Tibial artery (tissue), 4 donors: ENCODE measurements at places on chromosomes 1 and 21.

DNA sequence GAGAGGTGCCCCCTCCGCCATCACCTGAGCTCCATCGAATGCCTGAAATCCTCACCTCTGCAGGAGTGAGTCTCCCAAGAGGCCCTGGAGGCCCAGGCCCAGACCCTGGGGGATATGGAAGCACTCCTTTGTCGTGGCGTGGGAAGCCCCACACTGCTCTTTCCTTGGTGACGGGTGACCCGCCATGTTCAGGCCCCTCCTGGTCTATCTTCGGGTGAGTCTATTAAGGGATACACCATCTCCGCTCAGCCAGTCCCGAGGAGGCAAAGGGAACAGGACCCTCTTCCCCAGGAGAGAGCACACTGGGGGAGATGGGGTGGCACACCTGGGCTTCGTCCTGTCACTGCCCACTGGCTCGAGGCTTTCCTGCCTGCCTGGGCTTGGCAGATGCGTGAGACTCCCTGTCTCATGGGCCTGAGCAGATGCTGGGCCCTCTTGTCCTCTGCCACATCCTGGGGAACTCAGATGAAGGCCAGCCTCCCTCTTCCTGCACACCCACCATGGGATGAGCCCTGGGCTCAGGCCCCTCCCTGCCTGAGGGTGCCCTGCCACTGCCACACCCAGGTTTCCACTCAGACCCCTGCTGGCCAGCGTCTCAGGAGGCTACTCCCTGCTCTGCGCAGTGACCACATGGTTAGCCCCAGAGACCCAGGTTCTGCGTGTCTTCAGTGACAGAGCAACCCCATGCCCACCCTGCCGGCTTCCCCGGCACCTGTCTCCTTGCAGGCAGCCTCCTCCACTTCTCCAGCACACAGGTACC, 3.8 kb upstream of the NPHP4 start:
- no peak for DNase-seq

GRCh38 chr1:167165948-167166689, 54.6 kb upstream of the POU2F1 start:
- DNase-seq = no peak

GRCh38 chr21:36125512-36126207, 9.2 kb upstream of the CBR3 start:
- peak; percentile 56 for DNase-seq

DNA sequence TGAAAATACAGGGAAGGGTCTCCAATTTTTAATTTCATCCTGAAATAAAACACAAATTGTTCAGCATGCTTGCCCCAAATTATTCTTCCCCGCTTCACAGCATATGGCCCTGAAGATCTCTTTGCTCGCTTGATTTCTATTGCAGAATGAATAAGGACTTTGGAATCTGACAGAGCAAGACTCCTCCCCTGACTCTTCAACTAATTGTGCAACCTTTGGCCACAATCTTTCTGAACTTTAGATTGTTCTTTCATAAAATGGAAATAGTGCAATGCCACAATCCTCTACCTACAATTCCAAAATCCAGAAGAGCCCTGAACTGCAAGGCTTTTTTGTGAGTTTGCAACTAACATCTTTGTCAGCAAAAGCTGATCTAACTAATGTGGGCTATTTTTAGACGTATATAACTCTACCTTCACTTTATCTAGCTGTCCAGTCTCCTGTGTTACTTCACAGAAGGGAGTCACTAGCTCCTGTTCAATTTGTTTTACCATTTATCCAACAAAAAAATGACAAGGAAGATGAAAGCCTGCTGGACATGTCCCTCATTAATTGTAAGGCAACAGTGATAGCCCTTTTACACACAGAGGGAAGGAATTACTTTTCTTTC, 13.4 kb downstream of the RNASEL start:
- no peak for DNase-seq

GRCh38 chr1:205504311-205505075, at the start of gene CDK18:
Gene CDK18 (plus strand): TSS chr1:205504669. CDS start chr1:205523168, 18,499 bp downstream.
- peak; percentile 94 for DNase-seq

DNA sequence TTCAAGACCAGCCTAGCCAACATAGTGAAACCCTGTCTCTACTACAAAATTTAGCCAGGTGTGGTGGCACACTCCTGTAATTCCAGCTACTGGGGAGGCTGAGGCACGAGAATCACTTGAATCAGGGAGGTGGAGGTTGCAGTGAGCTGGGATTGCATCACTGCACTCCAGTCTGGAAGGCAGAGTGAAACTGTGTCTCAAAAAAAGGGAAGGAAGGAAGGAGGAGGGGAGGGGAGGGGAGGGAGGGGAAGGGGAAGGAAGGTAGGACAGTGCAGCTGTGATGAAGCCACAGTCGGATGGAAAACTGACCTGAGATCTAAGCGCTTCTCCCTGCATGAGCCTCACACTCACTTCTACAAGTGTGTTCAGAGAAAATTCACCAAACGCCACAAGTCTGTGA, 22.0 kb upstream of the FHAD1 start:
- DNase-seq = no peak

GRCh38 chr1:203129501-203130231, 2.1 kb downstream of the ADORA1 start:
- peak; percentile 72 for DNase-seq

DNA sequence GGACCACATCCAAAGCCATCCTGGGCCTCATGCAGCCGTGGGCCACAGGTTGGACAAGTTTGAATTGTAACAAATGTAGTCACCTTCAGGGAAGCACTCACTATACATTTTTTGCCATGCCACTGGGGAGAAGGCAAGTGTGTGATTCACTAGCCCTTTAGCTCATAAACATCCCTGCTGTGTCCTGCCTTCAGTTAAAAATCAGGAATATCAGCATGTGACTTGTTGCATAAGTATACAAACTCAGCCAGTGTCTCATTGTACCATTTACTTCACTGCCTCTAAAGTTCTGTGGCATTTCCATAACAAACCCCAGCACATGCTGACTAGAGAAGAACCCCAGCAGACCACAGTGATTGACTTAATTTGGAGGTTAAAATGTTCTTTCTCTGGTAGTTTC, 142.0 kb upstream of the C1orf105 start:
- no peak for DNase-seq

GRCh38 chr1:29050166-29050565, 73.5 kb downstream of the TMEM200B start:
- DNase-seq = no peak

DNA sequence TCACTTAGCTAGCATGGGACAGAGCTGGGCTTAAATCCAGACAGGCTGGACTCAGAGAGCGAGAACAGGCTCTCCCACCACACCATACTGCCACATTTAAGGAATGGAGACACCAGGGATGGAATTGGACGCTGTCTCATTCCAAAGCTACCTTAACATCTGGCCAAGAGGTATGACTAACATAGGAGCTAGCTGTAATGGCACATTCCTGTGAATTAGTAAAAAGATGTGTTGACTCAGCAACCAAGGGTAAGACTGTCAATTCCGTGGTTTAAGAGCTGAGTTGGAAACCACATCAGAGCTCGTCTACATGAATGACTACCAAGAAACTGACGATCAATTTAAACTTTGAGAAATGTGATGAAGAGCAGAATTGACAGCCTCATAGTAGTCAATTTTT, 8.3 kb upstream of the TNFRSF9 start:
- no peak for DNase-seq

GRCh38 chr1:244341455-244342450, 110.0 kb downstream of the ADSS2 start:
- DNase-seq = no peak

GRCh38 chr21:38925923-38926322, 120.2 kb downstream of the ETS2 start:
- peak; percentile 72 for DNase-seq

DNA sequence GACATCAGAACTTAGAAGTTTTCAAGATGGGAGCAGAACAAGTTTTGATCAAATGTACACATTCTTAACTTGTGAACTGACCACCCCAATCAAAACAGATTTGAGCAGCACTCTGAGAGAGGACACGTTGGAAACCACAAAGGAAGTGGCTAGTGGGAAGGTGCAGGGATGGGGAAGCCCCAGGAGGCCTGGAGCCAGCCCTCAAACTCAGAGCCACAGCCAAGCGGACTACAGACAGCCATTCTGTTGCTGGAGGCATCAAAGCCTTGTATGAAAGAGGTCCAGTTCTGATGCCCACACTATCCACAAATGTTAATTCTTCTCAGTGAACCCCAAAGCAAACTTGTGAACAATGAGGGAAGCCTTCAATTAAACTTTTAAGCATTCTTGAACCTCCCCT, 143.6 kb upstream of the RAB4A start:
- DNase-seq = no peak

GRCh38 chr1:221778535-221779142, 36.8 kb upstream of the DUSP10 start:
- DNase-seq = no peak

- DNase-seq = no peak
Observed at GRCh38 chr1:46137916-46138315, 5.5 kb upstream of the PIK3R3 start.

DNA sequence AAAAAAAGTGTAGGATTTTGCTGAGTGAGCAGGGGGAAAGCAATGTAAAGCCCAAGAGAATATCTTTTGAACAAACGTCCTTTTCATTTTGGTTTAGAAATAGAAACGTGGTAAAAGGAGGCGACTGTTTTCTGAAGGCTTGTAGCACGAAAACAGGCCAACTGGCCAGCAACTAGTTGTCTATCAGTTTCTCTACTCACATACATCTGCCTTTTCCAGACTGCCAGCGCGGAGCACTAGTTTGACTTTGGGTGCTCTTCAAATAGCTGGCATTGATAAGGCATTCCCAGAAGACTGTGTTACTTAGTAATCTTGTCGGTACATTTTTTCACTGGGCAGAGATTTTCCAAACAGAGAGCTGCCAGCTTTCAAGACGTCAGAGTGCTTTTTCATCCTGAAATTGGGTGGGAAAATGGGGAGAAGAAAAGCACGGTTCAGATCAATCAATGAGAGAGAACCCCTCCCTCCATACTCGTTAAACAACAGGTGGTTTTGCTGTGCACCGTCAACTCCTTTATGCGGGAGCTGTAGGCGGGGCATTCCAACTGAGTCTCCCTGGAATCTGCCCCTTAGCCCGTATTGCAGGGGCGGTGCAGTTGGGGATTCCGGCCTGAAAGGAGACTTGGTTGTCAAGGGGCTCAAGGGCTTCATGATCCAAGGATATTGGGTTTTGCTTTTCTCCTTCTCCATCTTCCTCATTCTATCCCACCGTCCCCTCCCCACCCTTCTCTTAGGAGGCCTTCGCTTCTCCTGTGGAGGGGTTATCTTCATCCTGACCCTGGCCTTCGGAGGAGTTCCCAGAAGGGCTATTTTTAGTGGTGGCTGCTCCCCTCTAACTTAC, 884 bp upstream of the LRRC8C start:
- peak; percentile 62 for DNase-seq

DNA sequence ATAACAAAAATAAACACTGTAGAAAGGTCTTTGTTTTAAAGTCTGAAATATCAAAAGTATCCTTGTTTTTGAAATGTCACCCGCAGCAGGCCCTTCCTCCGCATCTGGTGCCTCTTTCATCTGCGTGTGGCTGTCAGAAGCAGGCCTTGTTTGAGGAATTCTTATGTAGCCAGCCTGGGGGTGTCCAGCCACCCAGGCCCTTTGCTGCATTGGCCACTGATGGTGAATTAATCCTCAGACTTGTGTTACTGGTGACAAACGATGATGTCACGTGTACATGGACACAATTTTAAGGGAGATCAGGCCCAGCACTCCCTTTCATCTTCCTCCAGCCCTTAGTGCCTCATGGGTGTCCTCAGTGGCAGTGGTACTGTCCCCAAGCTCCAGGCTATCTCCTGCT, 208.0 kb upstream of the GALNT2 start:
- DNase-seq = no peak

DNA sequence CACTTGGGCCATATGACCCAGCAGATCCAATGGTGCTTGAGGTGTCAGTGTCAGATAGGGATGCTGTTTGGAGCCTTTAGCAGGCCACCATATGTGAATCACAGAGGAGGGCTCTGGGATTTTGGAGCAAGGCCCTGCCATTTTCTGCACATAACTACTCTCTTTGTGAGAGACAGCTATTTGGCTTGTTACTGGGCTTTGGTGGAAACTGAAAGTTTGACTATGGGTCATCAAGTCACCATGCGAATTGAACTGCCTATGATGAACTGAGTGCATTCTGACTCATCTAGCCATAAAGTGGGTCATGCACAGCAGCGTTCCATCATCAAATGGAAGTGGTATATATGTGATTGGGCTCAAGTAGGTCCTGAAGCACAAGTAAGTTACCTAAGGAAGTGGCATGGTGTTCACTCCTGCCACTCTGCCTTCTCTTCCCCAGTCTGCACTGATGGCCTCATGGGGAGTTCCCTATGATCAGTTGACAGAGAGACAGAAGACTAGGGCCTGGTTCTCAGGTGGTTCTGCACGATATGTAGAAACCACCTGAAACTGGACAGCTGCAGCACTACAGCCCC, 447.3 kb downstream of the AGBL4 start:
- DNase-seq = no peak

GRCh38 chr1:24688621-24689195, 45.6 kb downstream of the SRRM1 start:
- DNase-seq = peak; percentile 83

DNA sequence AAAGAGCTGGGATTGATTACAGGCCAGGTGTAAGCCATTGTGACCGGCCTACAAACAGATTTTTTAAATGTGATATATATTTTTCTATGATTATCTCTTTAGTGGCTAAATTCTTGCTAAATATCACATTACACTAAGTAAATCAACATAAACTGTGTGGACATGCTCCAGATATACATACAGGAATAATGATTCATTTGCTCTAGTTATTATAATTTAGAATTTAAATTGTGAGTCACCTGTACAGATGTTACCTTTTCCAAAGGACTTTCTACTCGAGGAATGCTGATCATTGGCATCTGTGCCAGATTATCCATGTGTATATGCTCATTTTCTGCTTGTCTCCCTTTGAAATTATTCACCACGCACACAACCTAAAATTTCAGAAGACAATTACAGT, 90.1 kb downstream of the PLPPR5 start:
- DNase-seq = no peak

- no peak for DNase-seq
Observed at GRCh38 chr1:209526137-209526536, 57.4 kb upstream of the CAMK1G start.

DNA sequence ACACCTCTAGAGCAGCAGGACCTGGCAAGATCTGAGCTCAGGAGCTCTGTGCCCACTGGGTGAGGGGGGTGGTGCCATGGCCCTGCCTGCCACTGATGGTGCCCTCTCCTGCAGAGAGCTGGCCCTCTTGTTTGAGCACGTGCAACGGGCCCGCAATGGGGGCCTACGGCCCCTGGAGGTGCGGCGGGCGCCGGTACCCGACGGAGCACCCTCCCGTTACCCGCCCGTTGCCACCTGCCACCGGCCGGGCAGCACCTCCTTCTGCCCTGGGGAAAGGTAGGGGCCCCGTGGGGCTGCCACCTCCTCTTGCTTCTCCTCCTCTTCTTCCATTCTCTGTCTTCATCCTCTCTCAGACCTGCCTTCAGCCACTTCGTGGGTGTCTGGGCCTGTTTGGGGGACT, 38.2 kb downstream of the CITED4 start:
- no peak for DNase-seq

- peak; percentile 54 for DNase-seq
Observed at GRCh38 chr21:45304476-45304830, 16.8 kb upstream of the POFUT2 start.
